ENCODE measurements at places on chromosomes 4 and X. TPM values are rescaled to one million over a fixed set of nuclear protein-coding genes. Genes with fewer than 3 reads are reported as not detected.

SRPX gene
- total RNA-seq = not detected

DNA sequence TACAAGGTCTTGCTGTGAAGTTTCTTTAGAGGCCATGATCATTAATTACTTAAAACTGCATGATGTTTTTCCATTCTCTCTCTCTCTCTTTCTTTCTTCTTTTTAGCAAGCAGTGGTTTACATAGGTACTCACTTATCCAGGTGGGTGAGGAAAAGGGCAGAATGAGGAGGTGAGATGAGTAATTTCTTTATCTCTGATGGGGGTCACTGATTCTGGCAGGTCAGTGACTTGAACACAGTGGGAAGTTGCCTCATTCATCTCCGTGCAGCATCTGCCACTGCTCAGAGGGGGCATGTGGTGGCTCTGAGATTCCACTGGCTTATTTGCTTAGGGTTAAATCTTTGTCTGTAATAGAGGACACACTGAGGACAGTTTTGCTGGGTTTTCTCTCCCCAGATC, 62.6 kb downstream of the FAM114A1 start:
- H3K36me3 ChIP-seq = no peaks in the 10 kb centered on the region
- H3K4me3 ChIP-seq = no peak overlapping the region
- DNase-seq = no peak
- no peaks in the 10 kb centered on the region for H3K4me1 ChIP-seq
- no peak overlapping the region for H3K27ac ChIP-seq
- H3K27me3 ChIP-seq = no peaks in the 10 kb centered on the region

DNA sequence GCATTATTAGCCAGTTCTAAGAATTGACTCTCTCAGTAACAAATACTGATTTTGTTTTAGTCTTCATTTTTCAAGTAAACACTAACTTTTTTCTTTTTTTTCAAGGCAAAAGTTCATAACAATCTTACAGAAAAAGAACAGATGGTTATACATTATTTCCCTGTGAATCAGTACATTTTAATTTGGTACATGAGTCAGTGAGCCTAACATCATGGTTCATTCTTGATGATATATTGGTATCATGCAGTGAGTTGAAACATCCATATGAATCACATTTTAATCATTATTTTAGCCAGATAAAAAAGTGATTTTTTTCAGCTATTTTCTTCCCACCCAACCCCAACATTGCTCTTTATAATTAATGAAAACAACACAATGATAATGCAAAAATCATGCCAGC, 184.3 kb upstream of the TACR3 start:
- no peak overlapping the region for H3K27ac ChIP-seq
- no peaks in the 10 kb centered on the region for H3K36me3 ChIP-seq
- no peaks in the 10 kb centered on the region for H3K4me1 ChIP-seq
- no peak overlapping the region for H3K4me3 ChIP-seq

GLOD5 gene
- total RNA-seq = not detected

COL25A1 gene
- 0.42 TPM for total RNA-seq

- peaks cover 25% of the 10 kb centered on the region for H3K27me3 ChIP-seq
- no peak overlapping the region for H3K27ac ChIP-seq
- H3K4me3 ChIP-seq = no peak overlapping the region
Observed at GRCh38 chr4:6250235-6250983, 19.2 kb upstream of the WFS1 start.

GRCh38 chrX:2888309-2888708, 40.8 kb downstream of the ARSD start:
- no peaks in the 10 kb centered on the region for H3K27me3 ChIP-seq
- no peaks in the 10 kb centered on the region for H3K36me3 ChIP-seq
- H3K27ac ChIP-seq = no peak overlapping the region
- no peak for DNase-seq
- H3K4me1 ChIP-seq = no peaks in the 10 kb centered on the region

- no peaks in the 10 kb centered on the region for H3K27me3 ChIP-seq
- no peak overlapping the region for H3K4me3 ChIP-seq
Observed at GRCh38 chr4:7313347-7313811, 121.0 kb downstream of the SORCS2 start.

DNA sequence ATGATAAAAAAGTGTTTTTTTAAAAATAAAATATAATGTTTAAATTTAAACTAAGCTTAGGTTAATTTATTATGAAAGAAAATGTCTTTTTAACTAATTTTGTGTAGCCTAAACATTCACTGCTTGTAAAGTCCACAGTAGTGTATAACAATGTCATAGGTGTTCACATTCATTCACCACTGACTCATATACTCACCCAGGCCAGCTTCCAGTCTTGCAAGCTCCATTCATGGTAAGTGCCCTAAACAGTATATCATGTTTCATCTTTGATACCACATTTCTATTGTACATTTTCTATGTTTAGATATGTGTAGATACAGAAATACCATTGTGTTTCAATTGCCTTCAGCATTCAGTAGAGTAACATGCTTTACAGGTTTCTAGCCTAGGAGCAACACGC, 530.3 kb downstream of the EPHA5 start:
- no peak overlapping the region for H3K4me3 ChIP-seq
- H3K27ac ChIP-seq = no peak overlapping the region
- no peaks in the 10 kb centered on the region for H3K36me3 ChIP-seq
- no peak for DNase-seq

DNA sequence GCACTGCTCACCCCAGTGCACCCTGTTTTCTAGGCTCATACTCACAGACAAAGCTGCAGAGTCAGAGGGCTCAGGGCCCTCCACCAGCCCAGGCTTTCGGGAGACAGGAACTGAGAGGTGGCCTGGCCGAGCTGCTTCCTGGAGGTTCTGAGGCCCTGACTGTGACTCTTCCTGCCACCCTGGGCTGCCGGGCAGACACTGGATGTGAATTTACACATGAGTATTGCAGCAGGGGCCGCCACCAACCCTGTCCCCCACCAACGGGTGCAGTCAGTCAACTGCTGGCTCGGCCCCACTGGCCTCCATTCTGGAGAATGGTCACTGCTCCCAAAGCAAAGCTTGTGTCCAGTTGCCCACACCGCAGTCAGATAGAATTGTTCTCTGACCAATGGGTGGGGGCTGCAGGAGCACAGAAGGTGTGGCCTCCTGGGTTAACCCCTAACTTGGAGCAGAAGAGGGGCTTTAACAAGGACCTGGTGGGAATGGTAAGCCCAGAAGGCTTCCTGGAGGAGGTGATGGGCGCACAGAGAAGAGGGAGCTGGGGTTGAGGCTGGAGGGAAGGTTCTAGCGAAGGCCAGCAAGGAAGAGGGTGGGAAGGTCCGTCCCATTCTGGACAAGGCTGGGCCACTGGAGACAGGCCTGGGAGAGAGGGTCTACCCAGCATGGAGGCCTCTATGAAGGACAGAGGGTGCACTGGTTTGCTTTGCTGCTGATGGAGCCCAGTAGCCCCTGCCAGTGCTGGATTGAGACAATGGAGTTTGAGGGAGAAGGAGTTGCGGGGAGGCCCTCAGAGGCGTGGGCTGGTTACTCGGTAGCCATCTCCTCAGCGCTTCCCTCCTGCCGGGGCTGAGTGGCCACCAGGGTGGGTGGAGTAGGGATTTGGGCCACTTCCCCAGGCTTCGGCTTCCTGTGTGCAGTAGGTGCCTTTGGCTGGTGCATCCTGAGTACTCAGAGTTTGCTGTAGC, 135.3 kb downstream of the CPZ start:
- no peaks in the 10 kb centered on the region for H3K36me3 ChIP-seq
- no peak overlapping the region for H3K27ac ChIP-seq
- H3K4me1 ChIP-seq = no peaks in the 10 kb centered on the region
- H3K4me3 ChIP-seq = no peak overlapping the region

ATOH1 gene
- not detected for total RNA-seq

DNA sequence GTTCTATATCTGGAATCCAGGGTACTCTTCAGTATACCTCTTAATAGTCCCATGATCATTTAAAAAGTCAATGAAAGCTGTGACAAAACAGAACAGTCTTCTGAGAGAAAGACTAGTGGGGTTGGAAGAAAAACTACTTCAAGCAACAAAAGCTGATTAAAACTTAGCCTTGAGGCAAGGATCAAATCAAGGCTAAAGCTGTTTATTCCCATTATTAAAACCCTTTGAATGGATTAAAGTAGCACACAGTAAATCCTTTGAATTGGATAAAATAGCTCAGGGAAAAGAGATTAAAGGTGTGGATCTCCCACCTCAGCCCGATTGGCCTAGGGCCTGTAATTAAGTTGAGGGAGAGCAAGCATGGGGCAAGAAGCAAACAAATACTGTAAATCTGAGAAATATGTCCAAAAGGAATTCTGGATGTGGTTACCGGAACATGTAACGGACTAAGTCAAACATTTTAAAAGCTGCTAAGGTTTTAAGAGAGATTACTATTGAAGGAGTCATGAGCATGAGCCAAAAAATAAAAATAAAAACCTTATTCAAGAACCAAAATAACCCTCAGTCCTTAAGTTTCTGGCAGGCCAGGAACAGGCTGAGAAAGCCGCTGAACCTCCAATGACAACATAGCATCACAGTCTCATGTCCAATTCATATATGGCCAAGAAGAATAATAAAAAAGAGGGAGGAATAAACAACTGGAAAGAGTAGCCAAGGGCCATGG, 257.3 kb upstream of the NEIL3 start:
- no peak for DNase-seq
- H3K4me1 ChIP-seq = no peaks in the 10 kb centered on the region
- H3K27me3 ChIP-seq = no peaks in the 10 kb centered on the region
- H3K36me3 ChIP-seq = no peaks in the 10 kb centered on the region
